GM23248 (cell line): ENCODE measurements at places on chromosomes 11 and 22. TPM values are rescaled to one million over a fixed set of nuclear protein-coding genes. Genes with fewer than 3 reads are reported as not detected.
A peak's percentile ranks its signal among the peaks of the same experiment; 100 is the strongest.

Gene GRM5
- not detected in 2 replicates for total RNA-seq

Gene RHOD
- 14.2 and 28.7 TPM in 2 replicates for total RNA-seq

Gene TPBGL
- total RNA-seq: not detected in 2 replicates

Gene PKDREJ
- total RNA-seq: not detected in 2 replicates

Gene DUSP8
- total RNA-seq: 0.11 TPM in 1 of 2 replicates, not detected in the other

Gene SCGB1D2
- not detected in 2 replicates for total RNA-seq

Gene MS4A15
- not detected in 2 replicates for total RNA-seq

Gene NXPE2
- not detected in 2 replicates for total RNA-seq

DNA sequence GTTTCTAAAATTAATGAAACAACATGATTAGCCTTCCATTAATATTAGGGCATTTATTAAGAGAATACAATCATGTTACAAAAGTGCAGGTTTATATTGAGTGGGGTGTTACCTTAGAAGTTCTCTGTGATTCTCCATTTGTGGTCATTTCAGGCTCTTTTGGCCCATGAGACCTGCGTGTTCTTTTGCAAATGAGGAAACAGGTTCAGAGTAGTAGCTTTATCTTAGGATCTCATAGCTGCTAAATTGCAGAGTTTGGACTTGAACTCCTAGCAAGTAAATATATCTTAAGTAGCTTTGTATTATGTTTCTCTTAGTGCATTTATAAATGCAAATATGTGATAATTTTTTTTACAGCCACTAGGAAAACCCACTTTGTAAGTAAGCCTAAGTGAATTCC, 18.3 kb downstream of the FAR1 start:
- H3K27ac ChIP-seq: no peak overlapping the region
- H3K36me3 ChIP-seq: no peaks in the 10 kb centered on the region
- H3K4me1 ChIP-seq: no peaks in the 10 kb centered on the region

GRCh38 chr11:18471995-18472394, 16.3 kb downstream of the LDHAL6A start:
- no peaks in the 10 kb centered on the region for H3K27me3 ChIP-seq
- no peaks in the 10 kb centered on the region for H3K4me1 ChIP-seq
- peaks cover 9% of the 10 kb centered on the region; the same call in 1 of the 2 replicates for H3K36me3 ChIP-seq
- no peak overlapping the region for H3K27ac ChIP-seq
- no peak for DNase-seq
- H3K4me3 ChIP-seq: no peak overlapping the region

DNA sequence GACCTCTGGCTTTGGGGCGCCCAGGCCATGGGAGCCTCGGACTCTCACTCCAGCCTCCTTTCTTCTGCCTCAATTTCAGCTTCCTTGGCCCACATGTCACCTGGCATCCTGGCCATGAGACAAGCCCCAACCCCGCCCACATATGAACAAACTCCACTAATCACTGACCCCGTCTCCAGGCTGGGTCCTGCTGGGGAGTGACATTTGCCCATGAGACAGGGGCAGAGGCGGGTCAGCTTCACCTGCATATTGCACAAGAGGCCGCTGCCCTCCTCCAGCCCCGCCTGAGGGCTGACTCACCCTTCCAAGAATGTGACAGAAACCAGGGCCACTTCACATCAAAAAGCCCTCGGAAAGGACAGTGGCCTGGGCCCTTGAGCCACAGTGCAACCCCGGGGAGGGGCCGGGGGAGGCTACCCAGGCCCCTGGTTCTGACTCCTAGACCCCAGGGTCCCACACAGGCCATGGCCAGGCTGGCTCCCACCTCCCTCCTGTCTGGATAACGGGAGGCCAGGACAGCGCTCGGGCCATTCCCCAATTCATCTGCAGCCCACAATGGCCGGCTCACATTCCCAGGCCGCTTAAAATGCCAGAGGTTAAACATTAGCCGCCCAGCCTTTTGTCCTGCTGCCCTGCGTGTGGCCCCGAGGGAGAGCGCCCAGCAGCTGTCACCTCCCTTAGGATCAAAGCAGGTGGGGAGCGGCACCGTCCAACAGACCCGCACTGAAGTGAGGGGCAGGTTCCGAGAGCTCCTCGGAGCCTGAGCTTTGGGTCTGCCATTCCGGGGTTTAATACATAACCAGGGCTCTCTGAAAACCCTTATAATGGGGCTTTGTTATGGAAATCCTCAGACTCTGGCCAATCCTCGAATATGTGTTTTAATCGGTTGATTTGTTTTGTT, 42.3 kb downstream of the TRMU start:
- no peak overlapping the region for H3K27ac ChIP-seq
- DNase-seq: peak; percentile 24

GRCh38 chr11:31262761-31263160, 106.8 kb downstream of the DCDC1 start:
- peaks cover 19% of the 10 kb centered on the region; the same call in 1 of the 2 replicates for H3K27me3 ChIP-seq
- DNase-seq: peak; percentile 51
- no peak overlapping the region for H3K27ac ChIP-seq
- no peaks in the 10 kb centered on the region for H3K36me3 ChIP-seq

- no peaks in the 10 kb centered on the region for H3K4me1 ChIP-seq
- DNase-seq: no peak
- H3K27me3 ChIP-seq: no peaks in the 10 kb centered on the region
- H3K36me3 ChIP-seq: no peaks in the 10 kb centered on the region
Observed at GRCh38 chr11:109726061-109726460, 304.1 kb downstream of the C11orf87 start.

DNA sequence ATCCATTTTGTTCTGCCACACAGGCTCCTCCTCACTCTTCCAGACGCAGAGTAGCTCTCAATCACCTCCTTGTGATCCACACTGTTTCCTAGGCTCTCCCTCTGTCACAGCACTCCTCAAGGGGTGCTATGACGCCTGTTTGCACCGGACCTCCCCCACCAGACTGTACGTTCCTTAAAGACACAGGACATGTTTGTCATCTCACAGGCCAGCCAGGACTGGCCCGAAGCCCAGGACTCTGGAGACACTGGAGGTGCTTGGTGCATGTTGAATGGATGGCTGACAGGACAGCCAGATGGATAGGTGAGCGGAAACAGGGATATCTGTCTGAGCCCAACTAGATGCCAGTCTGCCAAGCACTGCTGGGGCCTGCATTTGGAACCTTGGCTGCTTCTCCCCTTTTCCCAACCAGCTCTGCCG, 13.6 kb downstream of the PLA2G6 start:
- H3K4me3 ChIP-seq: no peak overlapping the region
- no peaks in the 10 kb centered on the region for H3K36me3 ChIP-seq
- no peak for DNase-seq
- 0 out of 2 replicates have a peak, but pooled peaks cover 7% of the 10 kb centered on the region for H3K4me1 ChIP-seq

- DNase-seq: no peak
- peaks cover 18% of the 10 kb centered on the region for H3K4me1 ChIP-seq
- H3K27ac ChIP-seq: no peak overlapping the region
- H3K36me3 ChIP-seq: no peaks in the 10 kb centered on the region
Observed at GRCh38 chr11:94539420-94539819, 4.3 kb upstream of the FUT4 start.

- H3K27me3 ChIP-seq: no peaks in the 10 kb centered on the region
- H3K36me3 ChIP-seq: no peaks in the 10 kb centered on the region
- H3K27ac ChIP-seq: peak overlapping the region; percentile 65
- H3K4me3 ChIP-seq: peak overlapping the region; percentile 46
Observed at GRCh38 chr11:78562398-78562797, 12.3 kb downstream of the NARS2 start.

GRCh38 chr22:37515901-37516300, 3.3 kb downstream of the CARD10 start:
- no peaks in the 10 kb centered on the region for H3K36me3 ChIP-seq
- H3K4me1 ChIP-seq: peaks cover 11% of the 10 kb centered on the region
- H3K27me3 ChIP-seq: no peaks in the 10 kb centered on the region
- H3K4me3 ChIP-seq: no peak overlapping the region
- no peak for DNase-seq

DNA sequence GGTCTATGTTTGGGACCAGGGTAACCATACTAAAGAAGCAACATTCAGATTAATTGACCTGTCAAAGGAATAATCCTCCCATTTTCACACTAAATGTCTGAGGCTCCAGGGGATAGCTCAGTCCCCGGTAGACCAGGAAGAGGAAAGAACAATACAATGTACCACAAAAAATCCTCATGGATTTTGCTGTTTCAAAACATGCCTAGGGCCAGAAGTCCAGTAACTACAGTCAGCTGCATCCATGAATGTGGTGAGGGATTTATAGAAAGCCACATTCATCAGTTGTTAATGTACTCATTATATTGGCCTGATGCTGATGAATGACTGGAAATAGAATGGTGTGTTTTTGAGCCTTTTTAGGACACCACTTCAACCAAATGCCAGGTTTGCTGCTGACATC, 6.9 kb upstream of the ETS1 start:
- H3K4me1 ChIP-seq: peaks cover 7% of the 10 kb centered on the region
- DNase-seq: no peak
- no peaks in the 10 kb centered on the region for H3K27me3 ChIP-seq
- H3K27ac ChIP-seq: no peak overlapping the region
